ENCODE measurements at places on chromosomes 11 and 22.

GRCh38 chr22:42819412-42820044, 37.5 kb downstream of the ARFGAP3 start:
- DNase-seq: no peak

GRCh38 chr11:12727563-12728211, 53.5 kb downstream of the TEAD1 start:
- DNase-seq: no peak

GRCh38 chr11:70191495-70192140, 11.5 kb upstream of the FADD start:
- peak; percentile 26 for DNase-seq

GRCh38 chr22:37843741-37844089, 419 bp downstream of the ANKRD54 start:
- DNase-seq: peak; percentile 36

DNA sequence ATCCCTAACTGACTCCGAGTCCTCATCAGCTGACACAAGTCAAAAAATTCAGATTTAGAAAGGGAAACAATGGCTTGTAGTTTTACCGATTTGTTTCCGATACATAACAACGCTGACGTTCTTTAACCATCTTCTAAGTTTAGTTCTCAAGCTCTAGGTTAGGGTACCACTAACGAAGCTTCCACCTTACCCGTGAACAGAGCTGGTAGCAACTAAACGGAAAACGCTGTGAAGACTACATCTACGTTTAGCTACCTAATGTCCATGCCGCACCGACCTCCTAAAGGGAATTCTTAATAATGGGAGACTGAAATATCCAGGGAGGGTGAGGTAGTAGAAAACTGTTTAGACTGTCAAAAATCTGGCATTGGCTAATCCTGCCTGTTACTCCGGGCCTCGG, 1.0 kb downstream of the NUP98 start:
- no peak for DNase-seq

- no peak for DNase-seq
These were observed 7.0 kb downstream of the RASSF7 start for GRCh38 chr11:567629-568292.

- no peak for DNase-seq
These were observed 58.3 kb downstream of the CD44 start for GRCh38 chr11:35197292-35197691.

- no peak for DNase-seq
These were observed 5.0 kb upstream of the MCHR1 start for GRCh38 chr22:40674274-40674673.

DNA sequence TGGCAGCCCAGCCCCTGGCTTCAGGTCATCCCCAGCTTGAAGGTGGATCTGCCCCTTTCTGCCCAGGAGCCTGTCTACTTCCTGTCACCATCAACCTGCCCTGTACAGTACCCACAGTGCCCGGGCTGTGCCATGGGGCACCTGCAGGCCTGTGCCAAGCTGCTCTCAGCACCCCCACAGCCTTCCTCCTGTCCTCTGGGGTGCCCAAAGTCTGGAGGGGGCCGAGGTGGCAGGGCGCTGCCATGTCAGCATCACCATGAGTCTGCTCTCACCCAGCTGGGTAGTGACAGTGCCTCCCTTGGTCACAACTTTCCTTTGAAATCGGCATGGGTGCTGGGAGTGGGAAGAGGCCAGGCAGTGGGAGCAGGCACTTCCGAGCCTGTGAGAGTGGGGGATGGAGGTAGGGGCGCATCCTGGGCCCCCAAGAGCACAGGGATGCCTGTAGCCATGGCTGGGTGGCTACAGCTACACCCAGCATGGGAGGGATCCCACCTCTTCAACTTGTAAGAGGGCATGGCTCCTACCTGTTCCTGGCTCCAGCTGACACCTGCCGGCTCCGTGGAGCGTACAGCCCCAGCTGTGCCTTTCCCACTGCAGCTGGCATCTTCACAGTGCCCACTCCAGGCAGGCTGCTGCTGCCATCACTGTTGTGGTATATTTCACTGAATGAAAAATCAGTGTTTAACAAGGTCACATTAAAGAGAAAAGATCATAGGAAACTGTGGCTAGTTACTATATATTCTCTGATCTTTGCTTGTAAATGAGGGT, 42.9 kb downstream of the RNF169 start:
- no peak for DNase-seq

DNA sequence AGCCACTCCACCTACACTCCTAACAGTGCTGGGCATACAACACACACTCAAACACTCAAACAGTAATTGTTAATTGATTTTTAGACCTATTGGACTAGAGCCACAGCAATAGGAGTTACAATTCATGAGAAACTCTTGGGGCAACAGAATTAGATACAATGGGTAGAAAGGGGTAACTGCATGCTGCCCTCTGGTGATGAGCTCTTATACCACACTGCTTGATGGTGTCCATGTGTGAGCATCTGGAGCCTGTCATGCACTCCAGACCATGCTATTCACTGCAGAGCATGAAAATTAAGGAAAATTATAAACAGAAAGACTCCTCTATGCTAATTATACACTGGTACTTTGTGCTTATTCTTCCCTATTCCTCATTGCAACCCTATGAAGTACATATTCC, 975.5 kb upstream of the CCDC90B start:
- no peak for DNase-seq

DNA sequence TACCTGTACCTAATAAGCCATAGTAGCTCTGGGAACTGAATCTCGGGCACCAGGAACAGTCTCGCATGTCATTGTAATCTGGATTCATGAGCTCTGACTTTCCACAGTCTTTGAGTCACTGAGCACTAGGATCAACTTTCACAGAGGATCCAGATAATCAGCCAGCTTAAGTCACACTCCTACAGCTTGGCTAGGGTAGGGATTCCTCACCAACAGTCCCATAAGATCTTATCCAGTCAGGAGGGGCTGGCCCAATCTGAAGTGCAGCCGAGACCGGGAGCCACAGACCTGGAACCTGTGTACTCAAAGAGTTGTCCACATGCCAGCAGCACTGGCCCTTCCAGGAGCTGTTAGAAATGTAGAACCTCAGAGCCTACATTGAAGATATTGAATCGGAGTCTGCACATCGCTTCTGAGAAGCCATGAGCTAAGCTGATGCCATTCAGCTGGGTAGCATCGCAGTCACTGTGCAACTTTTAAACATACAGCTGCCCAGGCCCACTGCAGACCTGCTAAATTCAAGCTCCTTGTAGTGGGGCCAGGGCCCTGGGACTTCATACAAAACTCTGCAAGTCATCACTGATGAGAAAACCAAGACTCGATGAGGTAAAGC, 538.8 kb upstream of the B3GAT1 start:
- no peak for DNase-seq

DNA sequence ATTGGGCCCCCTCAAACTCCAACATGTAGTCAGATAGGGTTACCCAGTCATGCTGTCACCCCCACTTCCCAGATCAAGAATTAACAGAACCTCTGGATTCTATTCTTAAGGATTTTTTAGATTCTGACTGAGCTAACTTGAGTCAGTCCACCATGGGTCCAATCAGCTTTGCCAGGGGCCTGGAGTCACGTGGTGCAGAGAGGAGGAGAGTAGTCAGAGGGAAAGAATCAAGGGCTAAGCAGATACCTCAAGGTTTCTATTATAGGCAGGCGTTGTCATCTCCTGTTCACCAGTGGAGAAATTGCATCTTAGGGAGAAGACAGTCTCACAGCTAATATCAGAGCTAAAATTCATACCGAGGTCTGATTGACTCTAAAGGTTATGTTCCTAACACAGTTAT, 28.2 kb downstream of the FZD4 start:
- DNase-seq: no peak

DNA sequence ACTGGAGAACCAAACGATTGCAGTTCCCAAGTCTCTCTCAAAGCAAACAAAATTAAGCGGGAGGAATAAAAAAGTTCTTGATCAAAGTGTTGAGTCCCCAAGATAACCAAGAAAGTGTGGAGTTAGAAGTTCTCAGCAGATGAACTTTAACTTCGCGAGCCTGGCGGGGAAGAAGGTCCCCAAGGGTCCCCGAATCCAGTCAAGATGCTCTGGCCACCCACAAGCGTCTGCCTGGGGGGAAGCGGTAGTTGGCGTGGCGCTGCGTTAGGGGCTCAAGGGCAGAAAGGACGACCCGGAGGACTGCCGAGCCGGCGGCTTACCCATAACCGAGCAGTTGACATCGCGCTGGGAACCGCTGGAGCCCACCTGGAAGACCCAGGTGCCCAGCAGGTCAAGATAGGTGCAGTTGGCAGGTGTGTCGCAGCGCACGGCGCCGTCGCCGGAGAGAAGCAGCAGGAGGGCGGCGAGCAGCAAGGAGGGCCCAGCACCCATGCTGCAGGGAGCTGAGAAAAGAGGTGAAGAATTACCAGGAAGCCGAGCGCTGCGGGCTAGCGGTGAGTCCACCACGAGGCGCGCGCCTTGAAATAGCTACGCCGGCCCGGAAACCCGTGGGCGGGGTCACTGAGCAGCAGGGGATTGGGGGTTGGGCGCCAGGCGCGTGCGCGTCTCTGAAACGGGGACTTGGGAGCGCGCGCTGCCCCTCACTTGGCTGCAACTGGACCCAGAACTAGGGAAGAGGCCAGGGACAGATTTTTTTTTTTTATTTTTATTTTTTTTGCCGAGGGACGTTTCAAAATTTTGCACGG, at the start of gene CTSC:
Gene CTSC, minus strand, starts transcription at position 556 of the 806 bp plus-strand sequence. Its CDS starts 64 bp downstream, at position 492.
- peak; percentile 91 for DNase-seq

Data from activated gamma-delta T cell treated with Interleukin-2 at 50 U/mL for 16 hours (primary cell).